ENCODE measurements at places on chromosomes 16 and 17. TPM values are rescaled to one million over a fixed set of nuclear protein-coding genes. Genes with fewer than 3 reads are reported as not detected.

The TAT gene
- total RNA-seq = not detected

The FOXF1 gene
- total RNA-seq = 0.46 TPM

The GAS2L2 gene
- total RNA-seq = 0.07 TPM

The TMED6 gene
- 0.20 TPM for total RNA-seq

The TBC1D3K gene
- total RNA-seq = 0.07 TPM

The ACSF2 gene
- total RNA-seq = 17.5 TPM

The NOG gene
- total RNA-seq = 2.0 TPM

The SMIM22 gene
- not detected for total RNA-seq
